Activated T-helper 17 cell treated with anti-CD3 and anti-CD28 coated beads, Interleukin-2, amount 50 U/mL, for 72 hours (primary cell): ENCODE measurements at places on chromosomes 3 and 15. TPM values are rescaled to one million over a fixed set of nuclear protein-coding genes. Genes with fewer than 3 reads are reported as not detected.

DNA sequence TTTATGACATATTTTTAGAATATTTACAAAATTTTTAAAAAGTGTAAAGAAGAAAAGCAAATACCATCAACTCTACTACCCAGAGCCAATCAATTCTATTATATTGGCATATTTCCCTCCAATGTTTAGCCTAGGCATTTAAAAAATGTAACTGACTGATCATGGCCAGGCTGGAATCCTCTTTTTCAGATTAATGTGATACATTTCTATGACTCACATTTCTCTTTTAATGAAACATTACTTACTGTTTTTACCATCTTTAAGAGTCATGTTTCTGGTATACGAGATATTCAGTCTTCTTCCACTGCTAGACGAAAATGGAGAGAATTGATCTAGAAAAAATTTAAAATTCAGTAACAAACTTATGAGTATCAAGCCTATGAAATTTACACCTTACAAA, 53.4 kb upstream of the DCUN1D1 start:
- ATAC-seq, result no peak

GRCh38 chr3:47874913-47875312, 72.0 kb downstream of the DHX30 start:
- no peak for ATAC-seq

DNA sequence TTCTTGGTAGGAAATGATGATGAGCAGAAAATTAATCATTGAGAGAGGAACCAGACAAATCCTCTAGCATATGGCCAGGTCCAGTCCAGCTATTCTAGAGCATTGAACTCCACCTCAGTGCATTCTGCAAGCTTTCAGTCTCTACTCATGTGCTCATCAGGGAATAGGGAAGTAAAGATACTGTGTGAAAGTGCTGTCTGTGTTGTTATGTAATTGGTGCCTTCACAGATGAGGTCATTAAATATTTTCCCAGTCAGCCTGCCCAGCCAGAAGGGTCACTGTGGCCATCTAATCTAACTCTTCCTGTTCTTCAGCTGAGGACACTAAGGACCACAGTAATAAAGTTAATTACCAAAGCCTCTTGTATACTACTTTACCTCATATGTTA, 28.2 kb downstream of the C3orf62 start:
- no peak for ATAC-seq

GRCh38 chr15:41872166-41872747, 21.6 kb downstream of the SPTBN5 start:
- ATAC-seq, result no peak

DNA sequence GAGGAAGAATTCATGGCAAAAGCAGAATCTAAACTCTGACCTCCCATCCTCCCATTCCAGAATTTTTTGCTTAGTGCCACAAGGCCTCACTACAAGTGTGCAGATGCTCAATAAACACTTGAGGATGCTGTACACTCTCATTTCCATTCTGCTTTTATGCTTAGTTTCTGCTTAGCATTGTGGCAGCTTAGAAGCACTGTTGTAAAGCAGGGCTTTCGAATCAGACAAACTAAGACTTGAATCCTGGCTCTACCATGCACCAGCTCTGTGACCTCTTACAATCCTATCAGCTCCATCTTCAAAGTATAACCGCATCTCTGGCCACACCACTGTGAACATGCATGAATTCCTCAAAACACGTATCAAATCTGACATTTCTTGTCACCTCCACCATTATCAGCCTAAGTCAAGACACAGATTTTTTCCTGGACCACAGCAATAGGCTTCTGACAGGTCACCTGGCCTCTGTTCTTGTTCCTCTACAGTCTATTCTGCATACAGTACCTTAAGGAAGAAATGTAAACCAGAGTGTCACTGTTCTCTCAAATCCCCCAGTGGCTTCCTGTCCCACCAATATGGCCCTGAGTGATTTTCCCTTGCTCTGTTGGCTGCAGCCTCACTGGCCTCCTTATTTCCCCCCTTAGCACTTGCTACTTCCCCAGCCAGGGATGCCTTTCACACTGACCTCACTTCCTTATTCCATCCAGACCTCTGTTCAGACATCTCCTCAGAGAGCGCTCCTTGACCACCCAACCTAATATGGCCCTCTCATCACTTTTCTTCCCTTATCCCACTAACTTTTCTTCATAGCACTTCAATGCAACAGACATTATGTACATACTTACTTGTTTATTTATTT, 8.1 kb upstream of the PHC3 start:
- peak; percentile 18 for ATAC-seq

GRCh38 chr15:101810876-101811275, 1.1 kb upstream of the OR4F15 start:
- ATAC-seq, result no peak

DNA sequence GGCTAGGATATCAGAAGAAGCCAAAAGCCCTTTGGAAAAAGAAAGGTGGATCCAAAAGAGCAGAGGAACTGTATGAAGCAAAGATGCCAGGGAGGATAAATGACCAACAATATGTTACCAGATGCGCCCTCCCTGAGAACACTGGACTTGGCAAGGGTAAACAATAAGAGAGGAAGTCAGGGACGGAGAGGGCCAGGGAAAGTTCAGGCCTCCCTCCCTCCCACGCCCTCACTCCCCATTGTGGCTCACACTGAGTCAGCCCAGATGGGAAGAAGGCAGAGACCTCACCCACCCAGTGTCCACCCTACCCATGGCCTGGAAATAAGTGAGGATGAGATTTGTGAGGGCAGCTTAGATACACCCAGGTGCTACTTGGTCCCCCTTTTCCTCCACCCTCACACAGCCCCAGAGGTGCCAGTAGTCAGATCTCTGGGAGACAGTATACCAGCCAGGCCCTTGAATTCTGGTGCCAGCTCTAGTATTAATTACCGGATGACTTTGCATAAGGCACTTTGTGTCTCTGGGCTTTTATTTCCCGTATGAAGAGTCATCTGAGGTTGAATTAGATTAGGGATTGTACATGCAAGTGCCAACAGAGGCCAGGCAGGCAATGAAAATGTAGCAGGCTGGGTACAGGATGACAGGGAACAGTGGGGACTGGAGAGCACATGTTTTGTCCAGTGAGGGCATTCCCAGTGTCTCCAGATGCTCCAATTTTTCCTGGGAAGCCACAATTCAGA, 35.1 kb upstream of the FRMD4B start:
- ATAC-seq, result no peak

DNA sequence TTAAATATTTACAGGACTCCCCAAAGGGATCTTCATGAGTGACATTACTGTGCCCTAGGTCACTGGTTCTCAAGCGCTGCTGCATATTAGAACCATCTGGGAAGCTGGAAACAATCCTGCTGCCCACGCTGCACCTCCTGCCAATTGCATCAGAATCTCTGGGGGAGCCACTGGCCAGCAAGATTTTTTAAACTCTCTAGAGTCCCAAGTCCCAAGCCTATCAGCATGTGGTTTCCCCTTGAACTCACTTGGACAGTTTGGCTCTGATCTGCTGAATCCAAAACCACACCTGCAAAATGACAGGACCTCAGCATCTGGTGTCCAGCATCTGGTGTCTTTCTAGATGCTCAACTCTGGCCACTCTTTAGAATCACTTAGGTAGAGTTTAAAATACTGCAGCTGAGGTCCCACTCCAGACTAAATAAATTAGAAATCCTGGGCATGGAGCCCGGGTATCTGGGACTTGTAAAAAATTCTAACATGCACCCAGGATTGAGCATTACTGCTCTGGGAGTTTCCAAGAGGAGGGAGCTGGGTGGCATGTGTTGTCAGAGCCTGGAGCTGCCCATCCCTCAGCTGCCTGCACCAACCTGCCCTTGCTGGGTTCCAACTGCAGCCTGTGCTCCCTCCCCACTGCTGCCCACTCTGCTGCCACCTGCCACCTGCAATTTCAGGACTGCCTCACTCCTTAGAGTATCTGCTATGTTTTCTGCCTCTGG, 311.3 kb downstream of the SLC9A9 start:
- no peak for ATAC-seq

DNA sequence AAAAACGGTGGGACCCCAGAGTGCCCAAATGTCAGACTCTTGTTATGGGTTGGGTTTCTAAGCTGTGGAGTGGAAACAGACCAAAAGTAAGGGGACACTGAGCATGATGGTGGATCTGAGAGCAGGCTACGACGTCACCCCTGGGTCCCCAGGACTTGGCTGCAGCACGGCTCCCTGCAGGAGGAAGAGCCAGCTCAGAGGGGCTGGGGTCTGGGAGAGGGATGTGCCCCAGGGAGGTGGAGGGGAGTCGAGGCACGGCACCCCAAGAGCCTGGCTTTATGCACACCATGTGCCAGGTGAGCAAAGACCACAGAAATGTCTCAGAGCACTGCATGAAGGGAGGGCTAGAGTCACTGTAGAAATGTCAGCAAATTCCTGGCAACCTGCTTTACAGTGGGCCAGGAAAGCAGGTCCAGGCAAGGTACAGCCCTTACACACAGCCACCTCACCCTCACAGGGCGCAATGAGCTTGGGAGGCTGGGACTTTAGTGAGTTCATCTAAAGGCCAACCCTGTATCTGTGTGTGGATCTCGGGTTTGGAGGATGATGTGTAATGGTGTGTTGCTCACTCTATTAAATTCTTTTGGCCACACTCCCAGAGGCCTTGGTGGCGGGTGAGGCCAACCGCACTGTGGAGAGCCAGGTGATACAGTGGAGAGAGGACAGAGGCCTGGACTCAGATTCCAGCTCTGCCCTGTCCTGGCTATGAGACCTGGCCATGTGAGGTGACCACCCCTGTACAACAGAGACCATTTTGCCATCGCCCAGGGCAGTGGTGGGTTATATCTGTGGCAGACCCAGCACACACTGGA, 14.1 kb downstream of the CTSH start:
- no peak for ATAC-seq

DNA sequence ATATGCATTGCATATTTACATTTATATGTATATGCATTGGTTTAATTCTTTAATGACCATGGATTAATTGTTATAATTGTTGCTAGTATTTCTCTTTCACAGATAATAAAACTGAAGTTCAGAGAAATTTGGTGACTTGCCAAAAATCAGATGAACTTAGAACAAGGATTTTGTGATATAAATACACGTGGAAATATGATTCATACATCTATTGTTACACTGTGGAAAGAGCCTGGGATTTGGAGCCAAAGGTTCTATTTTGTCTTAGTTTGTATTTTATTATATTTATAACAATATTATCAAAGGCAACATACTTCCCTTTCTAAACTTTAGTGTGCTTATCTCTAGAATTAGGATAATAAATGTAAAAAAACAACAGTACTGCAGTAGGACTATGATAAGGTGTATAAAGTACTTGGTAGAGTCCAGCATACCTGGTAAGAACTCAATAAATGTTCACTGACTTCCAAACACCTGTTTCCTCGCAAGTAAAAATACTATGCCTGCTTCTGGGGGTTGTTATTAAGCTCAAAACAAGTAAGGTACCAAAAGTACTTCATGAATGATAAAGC, 342.9 kb downstream of the THSD4 start:
- ATAC-seq, result no peak

GRCh38 chr15:71180986-71181853, 65.9 kb downstream of the THSD4 start:
- no peak for ATAC-seq

GRCh38 chr3:52218026-52218425, 7.4 kb downstream of the TLR9 start:
- no peak for ATAC-seq

DNA sequence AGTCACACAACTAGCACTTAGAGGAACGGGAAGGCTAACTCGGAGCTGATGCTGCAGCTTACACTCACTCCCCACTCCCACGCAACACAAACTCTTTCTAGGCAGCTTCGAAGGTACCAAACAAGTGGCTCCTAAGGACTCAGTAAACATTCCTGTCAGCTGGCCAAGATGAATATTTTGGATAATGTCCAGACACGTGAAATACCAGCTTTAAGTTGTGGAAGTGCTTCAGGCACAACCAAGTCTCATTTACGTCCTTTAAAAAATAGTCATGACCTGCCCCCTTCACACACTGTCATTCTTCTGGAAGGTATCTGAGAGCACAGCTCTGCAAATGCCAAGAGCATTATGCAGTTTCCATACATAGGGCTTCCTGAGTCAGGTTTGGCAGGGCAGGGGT, 1005.9 kb upstream of the CFAP20DC start:
- no peak for ATAC-seq

DNA sequence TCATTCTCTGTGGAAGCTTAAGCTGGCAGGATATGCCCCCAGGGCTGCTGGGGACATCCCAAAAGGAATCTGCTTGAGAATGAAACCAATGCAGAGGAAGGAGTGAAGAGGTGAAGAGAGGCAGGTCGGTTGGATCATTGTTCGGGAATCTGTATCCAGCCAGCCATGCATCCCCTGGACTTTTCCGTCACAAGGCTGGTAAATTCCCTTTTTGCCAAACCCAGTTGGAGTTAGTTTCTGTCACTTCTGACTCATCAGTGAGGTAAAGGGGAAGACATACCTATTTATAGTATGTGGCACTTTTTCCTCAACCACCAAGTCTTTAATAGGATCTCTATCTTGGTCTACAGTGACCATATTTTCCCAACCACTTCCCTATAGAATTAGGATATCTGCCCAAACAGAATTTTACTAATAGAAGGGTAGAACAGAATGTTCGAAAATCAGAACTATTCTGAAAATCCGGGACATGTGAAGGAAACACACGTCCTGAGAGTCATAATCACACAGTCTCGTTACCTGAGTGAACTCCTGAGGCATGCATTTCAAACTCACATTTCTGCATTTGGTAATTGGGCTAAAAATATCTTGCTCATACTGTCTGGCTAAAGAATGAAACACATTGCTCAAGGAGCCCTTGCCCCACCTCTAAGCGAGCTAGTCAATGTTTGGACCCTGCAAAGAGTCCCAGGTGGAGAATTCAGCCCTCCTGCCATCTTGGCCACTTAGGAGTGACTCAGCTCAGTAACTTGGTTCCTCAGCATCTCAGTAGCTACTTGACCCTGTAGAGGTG, 289.7 kb upstream of the ADAMTS9 start:
- no peak for ATAC-seq

DNA sequence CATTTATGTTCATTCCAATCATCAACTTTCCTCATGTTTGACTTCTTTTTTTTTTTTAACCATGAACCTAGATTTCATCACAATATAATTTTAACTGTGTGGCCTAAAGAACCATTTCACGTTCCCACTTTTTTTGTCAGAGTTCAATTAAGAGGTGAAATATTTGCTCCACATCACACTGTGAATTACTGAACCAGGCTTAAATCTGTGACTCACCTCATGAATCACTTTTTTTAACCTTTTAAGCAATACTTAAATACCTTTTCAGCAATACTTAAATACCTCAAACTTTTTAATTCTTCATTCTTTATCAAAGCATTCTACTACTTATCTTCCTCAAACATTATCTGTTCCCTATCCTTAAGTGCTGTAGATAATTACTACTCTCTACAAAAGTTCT, 137.6 kb downstream of the SI start:
- ATAC-seq, result no peak

- no peak for ATAC-seq
Observed at GRCh38 chr3:270688-271087, 74.1 kb downstream of the CHL1 start.

GRCh38 chr15:46080016-46080415, 445.2 kb downstream of the SQOR start:
- no peak for ATAC-seq

- no peak for ATAC-seq
Observed at GRCh38 chr15:60674704-60675395, 195.9 kb upstream of the ICE2 start.

Gene UBE2E1
- total RNA-seq, result 86.9 TPM

Gene UCN2
- total RNA-seq, result 0.34 TPM

Gene GP9
- not detected for total RNA-seq

Gene SLC12A8
- 0.53 TPM for total RNA-seq

Gene GOLGA6D
- 0.16 TPM for total RNA-seq

Gene TRIM42
- not detected for total RNA-seq

Gene GP5
- 1.4 TPM for total RNA-seq

Gene CPN2
- total RNA-seq, result not detected

Gene RPL32
- total RNA-seq, result 2,773 TPM

Gene GOLGA6L25
- total RNA-seq, result not detected

Gene MNS1
- total RNA-seq, result not detected

Gene CCDC13
- total RNA-seq, result not detected

Gene USP8
- 60.2 TPM for total RNA-seq
